ENCODE measurements at places on chromosomes 6 and 20.

DNA sequence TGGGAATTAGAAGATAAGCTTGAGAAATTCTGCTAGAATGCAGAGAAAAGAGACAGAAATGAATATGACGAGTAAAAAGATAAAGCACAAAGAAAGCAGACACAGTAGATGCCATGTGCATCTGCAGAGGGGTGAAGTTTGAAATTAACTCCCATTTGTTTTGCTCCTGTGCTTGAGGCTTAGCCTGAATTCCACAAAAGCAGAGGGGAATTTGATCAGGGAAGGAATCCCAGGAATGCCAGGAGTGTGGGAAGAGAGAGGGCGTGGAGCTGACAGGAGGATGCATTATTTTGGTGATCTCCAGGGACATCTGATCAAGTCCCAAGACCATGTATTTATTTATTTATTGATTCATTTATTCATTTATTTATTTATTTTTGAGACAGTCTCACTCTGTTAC lies 55.6 kb downstream of the SLC22A1 start:
- peaks cover 6% of the 10 kb centered on the region for H3K27me3 ChIP-seq
- no peaks in the 10 kb centered on the region for H3K36me3 ChIP-seq
- no peak for DNase-seq
- H3K4me1 ChIP-seq = no peaks in the 10 kb centered on the region
- no peak overlapping the region for H3K4me3 ChIP-seq

DNA sequence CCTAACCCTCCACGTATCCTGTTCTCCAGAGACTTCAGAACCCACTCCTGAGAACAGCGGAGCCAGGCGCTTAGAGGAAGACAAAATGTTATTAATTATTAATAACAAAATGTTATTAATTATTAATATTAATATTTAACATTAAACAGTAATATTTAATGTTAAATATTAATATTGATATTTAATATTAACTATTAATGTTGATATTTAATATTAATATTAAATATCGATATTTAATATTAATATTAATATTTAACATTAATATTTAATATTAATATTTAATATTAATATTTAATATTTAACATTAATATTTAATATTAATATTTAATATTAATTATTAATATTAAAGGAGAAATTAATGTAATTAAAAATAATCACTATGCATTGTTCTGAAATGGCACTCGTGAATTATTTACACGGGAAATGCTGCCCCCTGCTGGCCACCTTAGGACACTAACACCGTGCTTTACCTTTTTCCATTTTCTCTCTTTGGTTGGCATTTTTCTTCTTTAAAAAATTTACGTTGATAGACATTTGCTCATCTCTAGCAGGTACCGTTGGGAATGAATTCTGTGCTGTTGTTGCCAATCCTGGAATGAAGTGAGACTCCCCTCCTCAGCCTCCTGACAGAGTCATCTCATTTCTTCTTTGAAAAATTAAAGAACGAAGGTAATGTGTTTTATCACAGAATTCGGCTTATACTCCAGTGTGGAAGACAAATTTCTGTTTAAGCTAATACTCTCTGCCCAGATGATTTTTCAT lies 7.5 kb upstream of the GGTLC1 start:
- no peaks in the 10 kb centered on the region for H3K4me1 ChIP-seq
- DNase-seq = peak; percentile 48
- H3K27ac ChIP-seq = peak overlapping the region; percentile 60
- no peaks in the 10 kb centered on the region for H3K36me3 ChIP-seq
- no peak overlapping the region for H3K4me3 ChIP-seq

DNA sequence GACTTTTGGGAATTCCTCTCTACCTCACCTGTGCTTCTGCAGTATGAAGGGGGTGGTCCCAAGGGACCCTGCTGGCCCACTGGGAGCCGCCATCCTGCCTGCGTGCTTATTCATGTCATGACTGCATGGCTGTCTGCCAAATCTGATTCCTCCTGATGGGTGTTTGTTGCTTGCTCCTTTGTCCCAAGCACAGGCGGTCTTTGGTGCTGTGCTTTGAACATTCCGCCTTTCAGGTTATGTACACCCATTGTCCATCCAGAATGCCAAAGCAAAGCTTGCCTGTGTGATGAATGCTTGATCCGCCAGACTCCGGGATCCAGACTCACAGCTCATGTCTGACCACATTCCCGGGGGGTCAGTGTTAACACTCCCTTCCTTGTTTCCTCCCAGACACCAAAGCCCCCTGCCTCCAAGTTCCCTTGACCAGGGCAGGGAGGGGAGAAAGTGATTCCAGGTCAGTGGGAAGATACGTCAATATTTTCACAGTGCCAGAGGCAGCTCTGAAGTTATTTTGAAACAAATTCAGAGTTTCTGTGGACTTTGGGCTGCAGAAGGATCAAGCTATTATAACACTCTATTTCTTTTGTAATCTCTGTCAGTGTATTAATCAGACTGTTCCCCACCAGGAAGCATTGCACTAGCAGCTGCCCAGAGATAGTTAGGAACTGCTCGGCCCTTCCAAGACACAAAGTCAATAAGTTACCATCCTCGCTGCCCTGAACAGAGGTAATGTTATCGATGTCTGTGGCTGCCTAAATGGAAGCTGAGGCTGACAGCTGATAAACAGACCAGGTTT lies 9.5 kb downstream of the DAAM2 start:
- no peaks in the 10 kb centered on the region for H3K4me1 ChIP-seq
- no peak for DNase-seq
- H3K27me3 ChIP-seq = peaks cover 3% of the 10 kb centered on the region

GRCh38 chr6:4778086-4778485 lies 1.9 kb downstream of the CDYL start:
- DNase-seq = no peak
- peak overlapping the region; percentile 43 for H3K27ac ChIP-seq
- no peaks in the 10 kb centered on the region for H3K36me3 ChIP-seq
- H3K4me3 ChIP-seq = peak overlapping the region; percentile 91

DNA sequence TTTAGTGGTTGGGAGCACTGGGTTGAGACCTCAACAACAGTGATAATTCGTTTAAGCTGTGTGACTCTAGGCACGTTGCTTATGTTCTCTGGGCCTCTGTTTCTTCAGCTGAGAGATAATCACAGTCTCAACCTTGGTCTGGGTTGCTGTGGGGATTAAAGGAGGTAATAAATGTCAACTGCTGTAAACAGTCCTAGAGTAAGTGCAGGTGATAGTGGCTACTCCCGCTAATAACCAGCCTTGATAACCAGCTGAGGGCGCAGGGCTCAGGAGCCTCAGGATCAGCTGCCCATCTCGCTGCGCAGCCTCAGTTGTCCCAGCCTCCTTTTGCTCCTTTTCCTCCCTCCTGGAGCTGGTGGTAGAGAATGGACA lies 58.0 kb downstream of the JARID2 start:
- no peak for DNase-seq
- H3K4me3 ChIP-seq = peak overlapping the region; percentile 55
- peak overlapping the region; percentile 77 for H3K27ac ChIP-seq
- peaks cover 5% of the 10 kb centered on the region for H3K27me3 ChIP-seq
- H3K4me1 ChIP-seq = peaks cover 92% of the 10 kb centered on the region

- DNase-seq = no peak
- no peaks in the 10 kb centered on the region for H3K36me3 ChIP-seq
- no peaks in the 10 kb centered on the region for H3K27me3 ChIP-seq
- no peak overlapping the region for H3K4me3 ChIP-seq
- no peak overlapping the region for H3K27ac ChIP-seq
Observed at GRCh38 chr20:9306521-9306920, 207.9 kb upstream of the LAMP5 start.

DNA sequence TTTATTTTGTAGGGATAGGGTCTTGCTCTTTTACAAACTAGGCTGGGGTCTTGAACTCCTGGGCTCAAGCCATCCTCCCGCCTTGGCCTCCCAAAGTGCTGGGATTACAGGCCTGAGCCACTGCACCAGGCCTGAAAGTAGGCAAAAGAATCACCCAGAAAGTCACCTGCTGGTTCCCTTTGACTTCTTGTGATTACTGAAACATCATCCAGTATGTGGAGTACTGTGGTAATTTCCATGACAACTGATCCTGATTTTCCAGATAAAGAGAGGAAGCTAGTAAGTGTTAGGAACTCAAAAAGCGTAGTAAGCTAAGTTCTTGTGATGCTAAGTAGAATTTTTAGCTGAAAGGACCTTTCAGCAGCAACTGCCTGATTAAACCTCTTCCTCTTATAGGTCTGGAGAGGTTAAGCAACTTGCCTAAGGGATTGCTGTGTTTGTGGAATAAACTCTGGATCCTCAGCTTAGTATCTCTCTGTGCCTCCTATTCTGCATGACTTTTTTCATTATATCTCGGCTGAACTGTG lies 16.8 kb downstream of the RALY start:
- H3K36me3 ChIP-seq = no peaks in the 10 kb centered on the region
- H3K27ac ChIP-seq = peak overlapping the region; percentile 98
- DNase-seq = no peak

DNA sequence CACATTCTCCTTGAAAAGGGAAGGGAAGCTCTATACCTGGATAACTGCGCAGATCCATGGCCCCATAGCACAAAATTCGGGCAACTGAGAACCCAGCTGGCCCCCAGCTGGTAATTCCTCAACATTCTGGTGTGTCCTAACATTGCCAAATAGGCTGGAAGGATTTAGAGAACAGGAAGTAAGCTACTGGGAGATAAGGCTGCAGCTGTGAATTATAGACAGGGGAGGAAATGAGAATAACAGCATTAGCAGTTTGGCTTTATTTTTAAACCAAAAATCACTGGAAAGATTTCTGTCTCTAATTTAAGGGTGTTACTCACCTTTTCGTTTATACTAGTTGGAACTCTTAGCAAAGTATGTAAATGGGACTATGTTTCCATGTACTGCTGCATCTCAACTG lies 97.2 kb downstream of the TULP4 start:
- no peak overlapping the region for H3K4me3 ChIP-seq
- H3K36me3 ChIP-seq = peaks cover 6% of the 10 kb centered on the region
- H3K27me3 ChIP-seq = no peaks in the 10 kb centered on the region
- DNase-seq = no peak
- peaks cover 7% of the 10 kb centered on the region for H3K4me1 ChIP-seq
- no peak overlapping the region for H3K27ac ChIP-seq

- DNase-seq = no peak
- H3K4me3 ChIP-seq = no peak overlapping the region
- H3K27ac ChIP-seq = no peak overlapping the region
- H3K27me3 ChIP-seq = peaks cover 12% of the 10 kb centered on the region
- no peaks in the 10 kb centered on the region for H3K36me3 ChIP-seq
Observed at GRCh38 chr6:31363811-31364210, 6.8 kb upstream of the HLA-B start.

- H3K4me3 ChIP-seq = peak overlapping the region; percentile 42
- peak; percentile 80 for DNase-seq
- peaks cover 5% of the 10 kb centered on the region for H3K27me3 ChIP-seq
Observed at GRCh38 chr20:63941282-63942081, 14.7 kb downstream of the UCKL1 start.

DNA sequence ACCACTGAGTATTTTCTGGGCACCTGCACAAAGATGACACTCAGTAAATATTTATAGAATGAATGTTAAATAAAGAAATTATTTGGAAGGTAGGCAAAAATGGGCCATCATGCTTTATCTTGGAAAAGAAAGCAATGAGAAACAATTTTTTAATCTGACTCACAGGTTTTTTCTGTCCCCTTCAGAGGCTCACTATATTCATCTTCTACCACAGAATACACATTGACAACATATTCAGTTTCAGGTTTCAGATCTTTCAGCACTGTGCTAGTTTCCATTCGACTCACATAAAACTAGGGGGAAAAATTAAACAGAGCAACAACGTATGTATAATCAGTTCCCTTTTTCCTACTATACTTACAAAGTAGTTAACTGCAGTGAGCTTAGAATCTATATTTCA lies 58.3 kb downstream of the COL12A1 start:
- H3K4me3 ChIP-seq = no peak overlapping the region
- peaks cover 2% of the 10 kb centered on the region for H3K27me3 ChIP-seq
- no peak for DNase-seq

DNA sequence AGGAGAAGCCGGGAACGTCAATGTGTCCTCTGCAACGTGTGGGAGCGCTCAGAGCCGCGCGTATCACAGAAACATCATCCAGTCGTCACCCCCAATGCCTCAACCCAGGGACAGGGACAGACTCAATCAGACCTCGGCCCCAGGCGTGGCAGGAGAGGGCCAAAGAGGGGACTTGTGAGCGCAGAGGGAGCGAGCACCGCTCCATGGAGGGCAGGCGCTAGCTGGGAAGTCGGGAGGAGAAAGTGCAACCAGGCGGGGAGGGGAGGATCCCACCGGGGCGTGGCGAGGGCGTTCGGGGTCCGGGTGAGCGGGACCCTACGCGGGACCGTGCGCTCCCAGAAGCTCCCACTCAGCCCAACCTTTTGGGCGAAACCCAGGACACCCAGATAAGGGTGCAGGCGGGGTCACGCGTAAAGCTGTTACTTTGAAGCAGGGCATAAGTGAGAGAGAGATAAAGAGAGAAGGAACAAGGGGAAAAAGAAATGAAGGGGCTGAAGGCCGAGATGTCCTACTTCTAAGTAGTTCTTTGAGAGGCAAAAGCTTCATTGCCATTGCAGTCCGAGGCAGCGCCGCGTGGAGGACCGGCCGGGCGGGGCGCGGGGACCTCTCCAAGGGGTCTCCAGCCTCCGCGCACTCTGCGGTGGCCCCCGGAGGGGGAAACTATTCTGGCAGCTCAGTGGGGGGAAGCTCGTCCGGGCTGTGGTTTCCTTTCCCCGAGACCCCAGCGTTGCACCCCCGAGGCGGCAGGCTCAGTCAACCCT lies 862 bp upstream of the SOBP start:
- H3K27me3 ChIP-seq = peaks cover 28% of the 10 kb centered on the region
- DNase-seq = no peak
- no peaks in the 10 kb centered on the region for H3K36me3 ChIP-seq
- H3K4me1 ChIP-seq = peaks cover 28% of the 10 kb centered on the region

DNA sequence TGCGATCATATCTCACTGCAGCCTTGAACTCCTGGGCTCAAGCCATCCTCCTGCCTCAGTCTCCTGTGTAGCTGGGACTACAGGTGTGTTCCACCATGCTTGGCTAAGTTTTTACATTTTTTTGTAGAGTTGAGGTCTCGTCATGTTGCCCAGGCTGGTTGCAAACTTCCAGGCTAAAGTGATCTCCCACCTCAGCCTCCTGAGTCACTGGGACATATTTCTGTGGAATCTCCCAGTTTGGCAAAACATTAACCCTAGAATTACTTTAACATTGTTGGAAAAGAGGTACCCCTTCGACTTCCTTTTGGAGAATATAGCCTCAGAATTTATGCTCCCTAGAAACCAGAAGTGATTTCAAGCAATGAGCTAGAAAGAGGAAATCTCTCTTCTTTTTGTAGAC lies 57.2 kb downstream of the SHLD1 start:
- peaks cover 28% of the 10 kb centered on the region for H3K4me1 ChIP-seq
- H3K27me3 ChIP-seq = no peaks in the 10 kb centered on the region
- DNase-seq = no peak
- H3K36me3 ChIP-seq = peaks cover 2% of the 10 kb centered on the region
- no peak overlapping the region for H3K27ac ChIP-seq
